Dorsolateral prefrontal cortex (tissue), 122 donors: ENCODE measurements at places on chromosomes 16 and 17.

DNA sequence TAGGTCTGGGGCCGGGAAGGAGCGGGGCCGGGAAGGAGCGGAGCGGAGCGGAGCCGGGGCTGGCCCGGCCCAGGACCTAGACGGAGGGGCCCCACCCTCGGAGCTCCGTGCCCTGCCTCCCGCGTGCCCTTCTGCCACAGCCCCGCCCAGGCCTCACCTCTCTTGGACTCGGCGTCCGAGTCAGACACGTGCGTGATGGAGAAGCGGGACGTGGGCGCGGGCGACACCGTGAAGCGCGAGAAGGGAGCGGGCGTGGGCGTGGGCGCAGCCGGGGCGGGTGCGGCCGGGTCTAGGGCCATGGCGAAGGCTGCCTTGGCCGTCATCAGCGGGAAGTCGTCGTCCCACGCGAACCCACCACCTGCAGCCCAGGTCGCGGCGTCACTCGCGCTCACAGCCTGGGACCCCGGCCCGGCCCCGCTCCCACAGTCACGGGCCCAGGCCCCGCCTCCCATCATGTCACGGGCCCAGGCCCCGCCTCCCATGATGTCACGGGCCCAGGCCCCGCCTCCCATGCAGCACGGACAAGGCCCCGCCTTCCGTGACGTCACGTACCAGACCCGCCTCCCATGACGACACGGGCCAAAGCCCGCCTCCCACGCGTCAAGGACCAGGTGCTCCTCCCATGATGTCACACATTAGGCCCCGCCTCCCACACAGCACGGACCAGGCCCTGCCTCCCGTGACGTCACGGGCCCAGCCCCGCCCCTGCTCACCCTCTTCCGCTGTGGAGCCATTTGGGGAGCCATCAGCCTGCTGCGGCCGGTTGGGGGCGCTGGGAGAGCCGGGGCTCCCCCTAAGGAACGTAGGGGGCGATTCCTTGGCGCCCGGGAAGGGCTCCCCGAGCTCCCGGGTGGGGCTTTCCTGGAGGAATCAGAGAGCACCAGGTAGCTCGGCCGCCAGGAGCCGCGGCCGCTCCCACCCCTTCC, 45.8 kb upstream of the PVALEF start:
- peak; percentile 96 for DNase-seq

GRCh38 chr16:13471036-13471435, 448.9 kb upstream of the ERCC4 start:
- no peak for DNase-seq

DNA sequence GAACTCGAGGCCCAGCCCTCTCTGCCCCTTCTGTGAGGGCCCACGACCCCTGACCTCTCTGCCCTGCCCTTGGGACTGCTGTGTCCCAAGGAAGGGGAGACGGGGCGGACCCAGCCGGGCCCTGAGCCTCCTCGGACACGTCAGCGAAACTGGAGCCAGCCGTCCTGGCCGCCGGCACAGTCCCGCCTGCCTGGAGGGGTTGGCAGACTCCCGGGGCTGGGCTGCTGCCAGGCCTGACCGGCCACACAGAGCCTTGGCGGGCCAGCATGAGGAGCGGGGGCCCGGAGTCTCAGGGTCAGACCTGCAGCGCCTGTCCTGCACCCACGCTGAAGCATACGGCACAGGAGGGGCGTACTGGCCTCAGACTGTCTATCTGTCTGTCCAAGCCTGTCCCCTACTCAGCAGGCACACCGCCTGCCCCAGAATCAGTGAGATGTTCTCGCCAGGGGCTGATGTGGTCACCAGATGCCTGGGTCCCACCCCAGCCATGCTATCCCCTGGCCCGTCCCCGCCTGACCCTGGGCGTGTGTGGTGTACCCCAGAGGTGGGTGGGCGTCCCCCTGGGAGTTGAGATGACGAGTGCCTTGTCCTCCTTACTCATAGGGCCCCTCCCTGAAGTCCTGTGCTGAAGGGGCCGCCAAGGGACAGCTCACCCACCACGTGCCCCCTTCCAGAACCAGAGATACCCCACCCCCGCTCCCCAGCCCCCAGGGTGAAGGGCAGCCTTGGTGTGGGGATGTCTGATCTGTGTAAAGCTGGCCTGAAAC, 4.7 kb downstream of the VASN start:
- DNase-seq = peak; percentile 75

DNA sequence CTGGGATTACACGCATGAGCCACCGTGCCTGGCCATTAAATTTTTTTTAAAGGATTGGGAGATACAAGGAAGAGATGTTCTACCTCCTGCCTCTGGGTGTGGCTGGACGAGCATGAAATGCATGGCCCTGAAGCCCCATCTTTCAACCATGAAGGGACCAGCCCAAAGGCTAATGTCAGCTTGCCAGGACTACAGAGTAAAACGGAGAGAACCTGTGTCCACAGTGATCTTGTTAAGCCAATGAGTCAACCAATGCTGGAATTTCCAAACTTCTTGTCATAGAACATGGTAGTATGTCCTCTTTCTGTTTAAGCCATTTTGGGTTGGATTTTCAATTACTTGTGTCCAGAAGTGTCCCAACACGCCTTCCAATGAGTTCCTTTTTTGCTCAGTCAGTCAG, 71.3 kb downstream of the RTN4RL1 start:
- DNase-seq = no peak

DNA sequence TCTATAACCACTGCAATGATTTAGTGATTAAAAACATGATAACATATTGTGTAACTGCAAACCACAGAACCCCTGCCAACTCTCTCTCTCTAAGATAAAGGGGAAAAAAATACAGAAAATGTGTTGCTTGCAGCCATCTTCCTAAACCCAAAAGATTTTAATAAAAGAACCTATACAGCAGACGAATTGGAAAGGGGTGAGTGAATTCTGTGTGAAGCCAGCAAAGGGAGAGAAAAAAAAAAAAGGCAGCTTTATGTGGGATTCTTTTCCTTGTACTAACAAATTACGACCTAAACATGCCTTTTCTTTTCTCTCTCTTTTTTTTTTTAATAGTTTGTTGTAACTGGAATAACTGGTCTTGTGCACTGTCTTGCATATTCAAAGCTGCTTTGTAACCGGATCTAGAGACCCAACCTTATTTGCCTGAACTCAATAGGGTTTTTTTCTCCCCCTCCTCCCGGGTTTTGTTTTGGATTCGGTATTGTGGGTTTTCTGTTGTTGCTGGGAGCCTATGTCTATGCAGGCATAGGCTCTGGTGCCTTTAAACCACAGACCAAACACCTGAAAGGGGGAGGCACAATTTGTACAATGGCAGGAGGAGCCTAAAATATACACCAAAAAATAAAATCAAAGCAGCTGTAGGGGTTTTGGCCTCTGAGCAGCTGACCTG, 7.0 kb upstream of the ZFHX3 start:
- no peak for DNase-seq

GRCh38 chr17:81418710-81419318, 23.6 kb downstream of the BAHCC1 start:
- DNase-seq = no peak

DNA sequence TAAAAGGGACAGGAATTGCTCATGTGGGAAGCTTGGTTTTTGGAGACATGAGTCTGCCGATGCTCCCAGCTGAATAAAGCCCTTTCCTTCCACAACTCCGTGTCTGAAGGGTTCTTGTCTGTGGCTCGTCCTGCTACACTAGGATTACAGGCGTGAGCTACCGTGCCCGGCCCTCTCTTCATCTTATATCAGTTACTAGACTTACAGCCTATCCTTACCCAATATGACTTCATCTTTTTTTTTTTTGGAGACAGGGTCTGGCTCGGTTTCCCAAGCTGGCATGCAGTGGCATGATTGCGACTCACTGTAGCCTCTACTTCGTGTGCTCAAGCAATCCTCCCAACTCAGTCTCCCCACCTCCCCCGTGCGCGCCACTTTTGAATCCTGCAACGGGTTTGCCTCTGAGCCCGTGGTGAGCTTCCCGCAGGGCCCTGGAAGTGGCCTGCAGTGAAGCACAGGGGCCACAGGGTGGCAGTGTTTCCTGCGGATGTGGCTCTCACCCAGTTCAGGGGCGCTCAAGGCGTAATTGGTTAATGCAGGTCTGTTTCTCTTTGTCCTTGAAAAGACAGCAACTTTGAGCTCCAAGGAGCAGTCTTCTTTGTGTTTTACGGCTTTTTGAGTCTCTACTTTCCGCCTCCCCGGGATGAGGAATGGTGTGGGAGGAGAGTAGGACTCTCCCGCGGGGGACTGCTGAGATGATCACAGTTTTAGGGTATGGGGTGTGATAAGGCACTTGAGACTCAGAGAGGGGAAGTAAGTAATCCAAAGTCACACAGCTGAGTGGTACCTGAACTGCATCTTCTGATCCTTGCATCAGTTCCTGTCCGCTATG, 22.7 kb upstream of the GPRC5B start:
- DNase-seq = peak; percentile 57

GRCh38 chr16:275786-276232, at the start of gene RGS11:
Gene RGS11 (minus strand): TSS chr16:275944. CDS start chr16:275911, 33 bp downstream.
- no peak for DNase-seq

GRCh38 chr17:82060001-82060380, 5.6 kb downstream of the DUS1L start:
- no peak for DNase-seq

DNA sequence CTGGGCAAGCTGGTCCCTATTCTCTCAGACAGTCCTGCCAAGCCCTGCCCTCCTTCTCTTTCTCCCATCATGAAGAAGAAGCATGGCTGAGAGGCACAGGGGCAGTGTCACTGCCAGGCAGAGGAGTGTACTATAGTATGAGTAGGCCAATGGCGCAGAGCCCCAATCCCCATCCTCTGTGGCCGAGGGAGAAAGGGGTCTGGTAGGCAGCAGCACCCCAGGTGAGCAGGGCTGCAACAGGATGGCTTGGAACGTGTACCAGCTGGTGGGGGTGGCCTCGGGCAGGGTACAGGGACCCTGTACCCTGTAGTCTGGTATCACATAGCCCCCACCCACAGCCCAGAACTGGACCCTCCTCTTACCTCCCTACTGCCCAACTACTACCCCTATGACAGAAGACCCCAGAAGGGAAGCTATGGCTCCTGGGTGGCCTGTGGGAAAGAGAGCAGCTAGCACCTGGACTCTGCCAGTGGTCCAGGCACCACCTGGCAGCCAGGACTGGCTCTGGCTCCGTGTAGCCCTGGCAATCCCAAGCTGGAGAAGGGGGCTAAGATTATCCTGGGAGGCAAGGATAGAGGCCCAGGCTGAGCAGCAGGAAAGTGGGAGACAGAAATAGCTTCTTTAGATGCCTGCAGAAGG, 4.4 kb downstream of the SMARCD2 start:
- no peak for DNase-seq

DNA sequence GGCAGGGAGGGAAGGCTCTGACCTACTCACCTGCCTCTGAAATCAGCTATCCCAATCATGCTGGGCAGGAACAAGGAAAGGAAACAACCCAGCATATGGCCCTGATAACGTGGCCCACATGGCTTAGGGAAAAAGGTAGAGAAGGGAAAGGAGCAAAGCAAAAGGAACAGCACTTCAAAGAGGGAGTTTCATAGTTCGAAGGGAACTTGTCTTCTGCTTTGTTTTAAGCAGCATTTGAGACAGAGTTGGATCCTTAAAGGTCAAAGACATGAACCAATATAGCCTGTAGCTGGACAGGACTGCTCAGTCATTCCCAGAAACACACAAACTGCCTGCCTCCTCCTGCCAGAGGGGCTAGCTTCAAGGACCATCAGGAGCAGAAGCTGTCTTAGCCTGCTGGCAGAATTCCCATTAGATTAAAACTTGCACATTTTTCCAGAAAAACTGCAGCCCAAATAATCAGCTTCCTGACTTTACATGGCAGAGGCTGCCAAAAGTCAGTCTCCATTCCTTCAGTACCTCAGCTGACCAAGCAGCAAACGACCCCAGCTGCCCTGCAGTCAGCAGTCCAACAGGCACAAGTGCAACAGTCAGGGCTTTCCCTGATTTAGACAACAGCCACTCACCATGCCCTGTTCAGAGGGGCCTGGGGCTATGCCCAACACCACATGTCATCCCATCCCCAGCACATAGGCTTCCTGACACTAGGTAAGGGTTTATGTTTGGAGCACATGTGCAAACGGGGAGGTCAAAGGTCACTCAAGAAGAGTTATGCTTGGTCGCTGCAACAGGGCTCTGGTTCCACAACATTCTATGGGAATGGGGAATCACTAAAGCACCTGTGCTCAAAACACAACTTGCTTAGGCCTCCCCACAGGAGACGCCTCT, 32.5 kb downstream of the RANBP10 start:
- DNase-seq = no peak

DNA sequence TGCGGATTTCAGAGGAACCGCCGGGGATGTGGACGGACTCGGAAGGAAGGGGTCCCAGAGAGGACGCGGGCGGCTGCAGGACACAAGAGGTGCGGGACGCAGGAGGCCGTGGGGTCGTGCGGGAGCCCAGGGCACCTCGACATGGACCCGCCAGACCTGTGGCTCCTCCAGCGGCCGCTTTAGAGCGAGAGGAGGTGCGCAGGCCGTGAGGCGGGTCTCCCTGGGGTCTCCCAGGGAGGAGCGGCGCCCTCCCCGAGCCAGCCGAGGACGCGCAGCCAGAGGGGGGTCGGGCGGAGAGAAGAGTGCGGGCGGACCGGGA, 6.8 kb upstream of the FLYWCH1 start:
- no peak for DNase-seq

- DNase-seq = peak; percentile 66
Measured at GRCh38 chr16:4846503-4846900, 586 bp downstream of the GLYR1 start.

- DNase-seq = no peak
Measured at GRCh38 chr17:8753136-8753975, 5.0 kb downstream of the SPDYE4 start.

- no peak for DNase-seq
Measured at GRCh38 chr17:8598913-8599312, 31.6 kb downstream of the MYH10 start.

DNA sequence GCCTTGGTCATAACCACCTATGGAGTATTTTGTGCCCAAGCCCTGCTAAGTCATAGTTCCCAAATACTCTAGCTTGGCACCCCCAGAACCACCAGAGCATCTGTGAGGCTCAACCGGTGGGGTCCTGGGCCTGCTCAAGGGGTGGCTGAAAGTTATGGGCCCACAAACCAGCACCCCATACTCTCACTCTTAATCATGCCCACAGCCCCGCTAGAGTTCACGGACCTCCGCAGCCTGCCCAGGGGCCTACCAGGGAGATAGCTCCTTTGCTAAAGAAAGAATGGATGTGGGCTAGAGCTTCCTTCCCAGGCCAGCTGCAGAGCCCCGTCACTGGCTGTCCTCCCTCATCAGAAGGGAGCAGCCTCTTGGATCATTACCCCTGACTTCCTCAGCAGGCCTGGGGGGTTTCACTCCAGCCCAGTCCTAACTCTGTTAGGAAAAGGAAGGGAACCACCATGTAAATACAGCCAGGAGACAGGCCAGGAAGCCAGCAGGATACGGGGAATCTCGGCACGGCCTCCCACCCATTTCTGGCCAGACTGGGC, 1.4 kb downstream of the GIT1 start:
- no peak for DNase-seq

DNA sequence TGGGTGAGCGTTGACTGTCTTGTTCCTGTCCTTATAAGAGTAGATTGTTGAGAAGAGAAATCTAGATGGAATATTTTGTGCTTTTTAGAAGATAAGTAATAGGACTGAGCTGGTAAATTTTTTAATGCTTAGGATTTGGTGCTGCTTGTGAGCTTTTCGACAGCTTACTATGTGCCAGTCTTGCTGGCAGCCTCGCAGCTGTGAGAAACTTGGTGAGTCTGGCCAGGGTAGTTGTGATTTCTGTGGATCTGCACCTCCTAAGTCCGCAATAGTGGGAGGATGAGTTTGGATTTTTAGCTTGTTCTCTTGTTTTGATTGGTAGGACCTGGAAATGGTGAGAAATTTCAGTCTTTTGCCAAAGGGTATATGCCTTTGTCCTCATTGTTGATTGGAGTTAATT, 3.6 kb downstream of the SOCS7 start:
- peak; percentile 60 for DNase-seq

- no peak for DNase-seq
Measured at GRCh38 chr17:71441098-71441497, 679.7 kb upstream of the SOX9 start.
